ENCODE measurements at places on chromosomes 1 and 21. TPM values are rescaled to one million over a fixed set of nuclear protein-coding genes. Genes with fewer than 3 reads are reported as not detected.

DNA sequence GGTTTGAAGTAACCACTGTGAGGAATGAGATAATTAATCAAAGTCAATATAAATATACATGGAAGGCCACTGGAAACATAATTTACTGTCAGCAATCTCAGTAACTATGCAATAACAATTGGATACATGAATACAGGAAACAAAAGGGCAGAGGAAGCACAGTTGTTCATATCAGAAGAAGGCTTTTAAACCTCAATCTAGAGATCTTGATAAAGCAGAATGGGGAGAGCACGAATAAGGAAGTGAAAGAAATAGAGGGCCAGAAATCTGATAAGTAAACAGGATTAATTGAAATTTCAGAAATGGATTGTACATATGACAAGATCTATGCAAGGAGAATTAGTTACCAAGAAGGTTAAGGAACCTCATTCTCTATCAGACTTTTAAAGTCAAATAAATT lies 93.0 kb downstream of the EVI5 start:
- no peak for DNase-seq

Gene OR2T29
- total RNA-seq: not detected

Gene CFHR3
- total RNA-seq: not detected

- no peak for DNase-seq
Measured at GRCh38 chr1:204439621-204440375, 28.2 kb upstream of the PPP1R15B start.

Gene SLC1A7
- total RNA-seq: 2.9 TPM

DNA sequence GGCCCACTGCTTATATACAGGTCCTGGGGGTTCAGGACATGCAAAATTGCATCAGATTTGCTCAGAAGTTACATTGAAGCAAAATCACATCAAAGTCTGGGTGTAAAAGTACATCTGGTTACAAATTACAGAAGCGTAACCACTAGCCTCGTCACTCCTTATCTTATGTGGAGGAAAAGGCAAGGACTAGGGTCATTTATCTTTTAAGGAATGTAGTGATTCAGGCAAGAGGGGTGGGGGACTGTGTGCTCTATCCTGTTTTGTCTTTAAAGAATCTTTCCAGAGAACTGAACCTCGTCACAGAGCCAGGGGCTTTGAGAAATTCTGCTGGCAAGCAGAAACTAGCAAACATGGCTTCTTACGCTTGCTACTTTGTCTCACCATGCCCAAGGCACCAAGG lies 61.1 kb upstream of the RAB4A start:
- no peak for DNase-seq

DNA sequence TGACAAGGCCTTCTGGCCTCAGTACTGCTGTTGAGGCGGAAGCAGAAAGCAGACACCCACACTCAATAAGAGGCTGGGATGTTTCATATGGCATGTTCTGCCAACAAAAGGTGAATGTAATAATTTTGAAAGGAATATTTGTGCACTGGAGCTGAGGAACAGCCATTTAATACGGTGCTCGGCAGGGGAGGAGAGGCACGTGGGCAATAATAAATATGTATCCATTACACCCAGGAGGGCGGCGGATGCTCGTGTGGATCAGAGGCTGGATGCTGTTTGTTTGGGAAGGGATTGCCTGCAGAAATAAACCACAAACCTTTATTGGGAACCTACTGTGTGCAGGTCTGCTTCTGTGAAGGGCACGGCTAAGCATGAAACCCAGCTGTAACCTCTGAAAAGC lies 92.0 kb downstream of the VWA5B1 start:
- no peak for DNase-seq

DNA sequence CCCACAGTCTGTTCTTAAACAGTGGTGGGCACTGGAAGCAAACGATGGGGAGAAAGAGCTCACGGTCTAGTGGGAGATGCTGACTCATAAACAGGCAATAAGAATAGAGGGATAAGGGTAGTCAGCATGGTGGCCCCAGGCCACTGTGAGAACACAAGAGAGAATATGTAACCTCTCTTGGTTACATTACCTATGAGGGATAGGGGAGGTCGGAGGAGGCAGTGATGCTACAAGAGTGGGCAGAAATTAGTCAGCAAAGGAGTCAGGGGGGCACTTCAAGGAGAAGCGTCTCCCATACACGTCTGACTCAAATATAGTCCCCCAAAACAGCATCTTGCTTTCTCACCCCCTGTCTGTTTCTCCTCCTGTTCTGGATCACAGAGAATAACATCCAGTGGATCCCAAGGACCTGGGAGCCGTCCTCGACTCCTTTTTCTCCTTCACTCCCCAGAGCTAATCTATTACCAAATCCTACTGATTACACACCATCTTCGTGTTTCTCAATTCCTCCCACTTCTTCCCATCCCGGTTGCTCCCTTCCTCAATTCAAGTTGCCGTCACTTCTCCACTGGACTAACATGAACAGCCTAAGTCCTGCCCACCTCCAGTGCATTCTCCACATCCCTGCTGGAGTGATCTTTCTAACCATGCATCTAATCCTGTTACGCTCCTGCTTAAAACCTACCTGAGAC lies 2.1 kb downstream of the SLAMF8 start:
- no peak for DNase-seq

- no peak for DNase-seq
Measured at GRCh38 chr1:77413541-77414335, 131.9 kb downstream of the AK5 start.

GRCh38 chr1:167938080-167938636 lies 1.3 kb upstream of the MPC2 start:
- no peak for DNase-seq

DNA sequence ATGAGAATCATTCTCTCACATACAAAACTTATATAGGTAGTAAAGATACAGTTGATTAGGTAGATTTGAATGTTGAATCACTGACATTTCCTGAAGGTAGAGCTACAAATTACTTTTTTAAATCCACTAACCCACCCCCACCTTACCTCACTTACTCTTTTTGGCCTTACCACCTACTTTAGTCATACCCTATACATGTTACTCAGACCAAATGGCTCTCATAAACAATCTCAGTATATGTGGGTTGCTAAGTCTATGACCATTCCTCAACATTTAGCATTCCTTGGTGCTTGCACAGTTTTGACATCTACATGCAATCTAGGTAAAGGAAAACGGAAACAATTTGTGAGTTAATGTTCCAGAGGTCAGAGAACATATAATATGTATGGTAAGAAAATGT lies 26.3 kb downstream of the SYDE2 start:
- no peak for DNase-seq

- DNase-seq: no peak
Measured at GRCh38 chr1:203428981-203429599, 46.5 kb upstream of the PRELP start.

DNA sequence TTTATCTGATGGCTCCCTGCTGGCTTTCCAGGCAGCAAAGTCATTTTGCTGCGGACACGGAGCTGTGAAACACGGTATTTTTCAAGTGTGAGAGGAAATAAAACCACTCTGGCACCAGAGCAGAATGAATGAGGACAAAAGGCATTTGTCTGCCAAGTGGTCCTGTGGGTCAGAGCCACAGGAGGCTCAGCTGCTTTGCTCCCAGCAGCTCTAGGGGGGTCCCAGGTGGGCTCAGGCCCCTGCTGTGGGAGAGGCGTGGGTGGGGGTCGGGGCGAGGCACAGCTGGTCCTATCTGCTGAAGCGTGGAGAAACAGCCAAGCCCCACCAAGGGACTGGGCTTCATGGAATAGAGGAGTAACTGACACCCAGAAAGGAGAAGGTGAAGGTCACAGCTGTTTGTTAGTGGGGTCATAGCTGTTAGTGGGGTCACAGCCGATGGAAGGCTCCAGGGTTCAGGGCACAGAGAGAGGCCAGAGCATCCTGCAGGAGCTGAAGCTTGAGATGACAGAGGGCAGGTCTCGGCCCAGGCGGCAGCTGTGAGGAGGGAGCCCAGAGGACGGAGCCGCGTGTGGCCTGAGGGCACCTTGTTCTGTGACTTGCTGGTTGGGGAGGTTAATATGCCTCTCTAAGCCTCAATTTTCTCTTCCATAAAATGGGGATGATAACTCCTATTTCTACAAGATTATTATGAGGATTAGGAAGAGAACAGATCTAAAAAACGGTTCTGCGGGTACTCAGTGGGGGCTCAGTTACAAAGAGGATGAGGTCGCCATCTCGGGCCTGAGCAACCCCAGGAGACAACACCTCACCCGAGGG lies 7.1 kb downstream of the KIF17 start:
- no peak for DNase-seq

DNA sequence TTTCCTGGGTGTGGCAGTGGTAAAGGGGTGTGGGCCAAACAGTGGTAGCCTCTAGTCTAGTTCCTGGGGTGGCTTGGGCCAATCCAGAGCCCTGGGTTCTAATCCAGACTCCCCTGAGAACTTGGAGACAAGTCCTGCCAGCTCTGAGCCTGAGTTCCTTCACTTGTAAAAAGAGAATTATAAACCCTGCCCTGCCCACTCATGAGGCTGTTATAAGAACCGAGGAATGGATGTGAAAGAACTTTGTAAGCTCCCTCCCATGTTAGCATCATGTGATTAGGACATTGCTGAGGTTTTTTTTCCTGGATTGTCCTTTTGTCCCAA lies 131.0 kb downstream of the RRAGC start:
- DNase-seq: no peak

Gene WLS
- 131 TPM for total RNA-seq

GRCh38 chr1:50620680-50621329 lies 197.6 kb upstream of the DMRTA2 start:
- no peak for DNase-seq

Gene VHLL
- total RNA-seq: 1.1 TPM

Gene TEX38
- 0.72 TPM for total RNA-seq

Gene CGN
- total RNA-seq: 1.9 TPM

DNA sequence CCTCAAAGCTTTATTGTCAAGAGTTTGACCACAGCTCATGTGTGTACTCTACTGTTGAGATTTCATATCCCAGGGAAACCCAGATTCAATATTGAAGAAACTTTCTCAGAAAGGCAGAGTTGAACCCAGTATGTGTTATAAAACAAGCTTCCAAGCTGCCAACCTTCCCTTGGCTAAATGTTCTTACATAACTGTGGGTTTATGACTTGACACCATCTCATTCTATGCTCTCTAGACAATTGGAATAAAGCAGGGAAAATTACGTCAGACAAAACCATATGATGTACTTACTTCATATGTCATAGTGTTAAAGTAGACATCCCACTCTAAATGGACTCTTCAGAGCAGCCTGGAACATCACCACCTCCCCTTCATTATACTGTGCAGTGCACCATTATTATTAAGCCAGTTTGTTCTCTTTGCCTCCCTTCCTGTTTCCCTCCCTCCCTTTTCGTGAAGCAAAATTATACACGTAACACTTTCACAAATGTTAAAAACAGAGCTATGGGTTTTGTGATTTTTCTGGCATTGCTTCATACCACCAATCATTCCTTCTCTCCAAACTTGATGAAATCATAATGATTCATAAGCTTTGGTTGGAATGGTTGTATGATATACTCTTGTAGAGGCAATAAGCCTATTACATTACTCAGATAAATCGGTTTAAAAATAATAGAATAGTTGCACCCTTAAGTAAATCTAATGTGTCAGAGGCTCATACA lies 507.2 kb downstream of the LTN1 start:
- DNase-seq: no peak

Measured in dorsolateral prefrontal cortex (tissue), 122 donors.